ENCODE measurements at places on chromosomes 6 and 20. TPM values are rescaled to one million over a fixed set of nuclear protein-coding genes. Genes with fewer than 3 reads are reported as not detected.

The CST2 gene
- not detected for total RNA-seq

The IL20RA gene
- 13.3 TPM for total RNA-seq

GRCh38 chr6:56730663-56731529 lies 88.2 kb upstream of the DST start:
- no peaks in the 10 kb centered on the region for H3K27me3 ChIP-seq
- no peak overlapping the region for H3K4me3 ChIP-seq
- no peak overlapping the region for H3K27ac ChIP-seq
- no peaks in the 10 kb centered on the region for H3K36me3 ChIP-seq
- no peaks in the 10 kb centered on the region for H3K4me1 ChIP-seq

The HEBP2 gene
- 41.9 TPM for total RNA-seq

GRCh38 chr6:14000901-14001300 lies 76.1 kb downstream of the RNF182 start:
- no peak for DNase-seq
- no peak overlapping the region for H3K4me3 ChIP-seq

- no peak overlapping the region for H3K27ac ChIP-seq
- no peaks in the 10 kb centered on the region for H3K27me3 ChIP-seq
- H3K36me3 ChIP-seq: peaks cover 29% of the 10 kb centered on the region
- no peak for DNase-seq
- peak overlapping the region; percentile 6 for H3K4me3 ChIP-seq
These were observed 27.2 kb downstream of the MCUR1 start for GRCh38 chr6:13787137-13787536.

DNA sequence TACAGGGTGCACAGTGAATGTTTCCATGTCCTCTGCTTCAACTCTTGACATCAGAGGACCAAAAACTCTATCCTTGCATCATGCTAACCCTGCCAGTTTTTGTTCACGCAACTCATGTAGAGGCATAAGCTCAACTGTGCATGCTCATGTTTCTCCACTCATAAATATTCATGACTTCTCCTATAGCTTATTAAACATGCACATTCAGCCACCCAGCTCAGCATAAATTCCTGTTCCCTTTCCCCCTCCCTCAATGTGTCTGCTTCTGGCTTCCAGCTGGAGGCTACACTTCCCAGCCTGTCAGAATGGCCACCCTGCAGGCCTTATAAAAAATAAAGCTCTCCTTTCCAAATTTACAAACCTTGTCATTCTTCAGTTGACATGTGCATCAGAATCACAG lies 154.6 kb downstream of the KIF16B start:
- no peaks in the 10 kb centered on the region for H3K4me1 ChIP-seq
- H3K27ac ChIP-seq: no peak overlapping the region
- H3K4me3 ChIP-seq: no peak overlapping the region
- no peaks in the 10 kb centered on the region for H3K36me3 ChIP-seq

The BMP2 gene
- total RNA-seq: 22.7 TPM

The CTCFL gene
- not detected for total RNA-seq

DNA sequence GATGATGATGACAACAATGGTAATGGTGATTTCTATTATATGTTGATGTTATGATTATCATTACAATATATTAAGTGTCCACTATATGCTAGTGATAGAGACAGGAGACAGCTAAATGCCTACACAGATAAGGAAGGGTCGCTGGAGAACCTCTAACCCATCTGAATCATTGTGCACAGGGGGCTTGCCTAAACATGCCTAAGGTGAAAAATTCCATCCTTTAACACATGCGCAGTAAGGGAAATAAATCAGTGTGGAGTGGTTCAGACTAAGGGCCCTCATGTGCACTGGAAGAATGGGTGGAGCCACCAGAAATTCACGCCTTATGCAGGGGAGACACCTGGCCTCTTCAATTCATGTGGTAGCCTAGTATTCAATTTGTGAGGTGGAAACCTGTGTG lies 120.4 kb downstream of the TPBG start:
- H3K27me3 ChIP-seq: no peaks in the 10 kb centered on the region
- no peak overlapping the region for H3K4me3 ChIP-seq
- no peak for DNase-seq
- H3K36me3 ChIP-seq: no peaks in the 10 kb centered on the region
- H3K27ac ChIP-seq: no peak overlapping the region
- H3K4me1 ChIP-seq: no peaks in the 10 kb centered on the region

The VIP gene
- total RNA-seq: 1.6 TPM

The PAX1 gene
- total RNA-seq: not detected

GRCh38 chr6:72740135-72740534 lies 118.3 kb downstream of the KCNQ5 start:
- no peaks in the 10 kb centered on the region for H3K4me1 ChIP-seq
- H3K27ac ChIP-seq: no peak overlapping the region
- H3K27me3 ChIP-seq: no peaks in the 10 kb centered on the region
- H3K36me3 ChIP-seq: no peaks in the 10 kb centered on the region
- no peak overlapping the region for H3K4me3 ChIP-seq

GRCh38 chr6:26272171-26272637 lies 92.8 kb upstream of the BTN3A2 start:
- no peaks in the 10 kb centered on the region for H3K36me3 ChIP-seq
- peaks cover 40% of the 10 kb centered on the region for H3K27me3 ChIP-seq
- DNase-seq: peak; percentile 77

DNA sequence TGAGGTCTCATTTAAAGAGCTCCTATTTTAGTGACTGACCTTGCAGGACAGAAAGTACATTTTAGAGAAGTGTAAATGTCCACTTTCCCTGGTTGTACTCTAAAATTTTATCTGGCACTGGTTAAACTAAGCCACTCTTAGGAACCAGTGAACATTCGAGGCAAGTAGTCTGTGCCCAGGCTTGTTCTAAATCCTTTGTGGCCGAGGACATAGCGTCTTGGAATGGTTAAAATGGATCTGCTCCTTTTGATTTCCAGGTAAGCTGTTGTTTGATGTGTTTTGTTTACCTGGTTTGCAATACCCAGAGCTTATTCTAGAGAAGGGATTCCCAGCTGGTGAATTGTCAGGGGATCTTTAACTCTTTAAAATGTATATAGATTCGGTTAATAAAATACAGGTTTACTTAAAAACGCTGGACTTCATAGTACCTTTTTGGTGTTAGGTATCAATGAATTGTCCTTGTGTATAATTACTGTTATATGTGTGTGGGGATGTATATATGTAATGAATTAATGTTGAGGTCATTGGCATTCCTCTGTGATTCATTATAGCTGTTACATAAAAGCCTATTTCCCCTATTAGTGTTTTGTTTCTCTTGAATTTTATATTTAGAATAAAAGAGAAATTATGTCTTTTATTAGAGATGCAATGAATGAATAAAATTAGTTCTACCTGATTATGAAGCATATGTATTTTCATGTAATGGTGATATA lies 15.8 kb downstream of the SNX9 start:
- H3K27ac ChIP-seq: no peak overlapping the region
- no peaks in the 10 kb centered on the region for H3K27me3 ChIP-seq
- no peaks in the 10 kb centered on the region for H3K36me3 ChIP-seq
- H3K4me3 ChIP-seq: no peak overlapping the region
- no peak for DNase-seq

DNA sequence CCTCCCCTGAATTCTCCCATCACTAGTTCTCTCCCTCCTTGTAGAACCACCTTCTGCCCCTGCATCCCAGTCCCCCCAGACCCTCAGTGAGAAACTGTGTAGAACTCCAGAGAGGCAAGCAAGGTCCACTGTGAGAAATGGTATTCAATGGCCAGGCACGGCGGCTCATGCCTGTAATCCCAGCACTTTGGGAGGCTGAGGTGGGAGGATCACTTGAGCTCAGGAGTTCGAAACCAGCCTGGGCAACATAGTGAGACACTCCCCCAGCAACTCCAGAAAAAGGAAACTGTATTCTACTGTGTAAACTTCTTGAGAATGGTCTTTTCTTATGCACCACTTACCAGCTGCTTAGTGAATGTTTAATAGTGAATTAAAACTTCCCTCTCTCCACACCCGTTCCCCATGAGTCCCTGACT lies 8.2 kb upstream of the CD83 start:
- H3K27me3 ChIP-seq: no peaks in the 10 kb centered on the region
- H3K27ac ChIP-seq: peak overlapping the region; percentile 71
- H3K4me1 ChIP-seq: peaks cover 4% of the 10 kb centered on the region
- no peak overlapping the region for H3K4me3 ChIP-seq
- H3K36me3 ChIP-seq: no peaks in the 10 kb centered on the region
- DNase-seq: no peak

GRCh38 chr6:10409233-10409721 lies 5.6 kb downstream of the TFAP2A start:
- no peak for DNase-seq
- no peak overlapping the region for H3K4me3 ChIP-seq
- no peak overlapping the region for H3K27ac ChIP-seq

DNA sequence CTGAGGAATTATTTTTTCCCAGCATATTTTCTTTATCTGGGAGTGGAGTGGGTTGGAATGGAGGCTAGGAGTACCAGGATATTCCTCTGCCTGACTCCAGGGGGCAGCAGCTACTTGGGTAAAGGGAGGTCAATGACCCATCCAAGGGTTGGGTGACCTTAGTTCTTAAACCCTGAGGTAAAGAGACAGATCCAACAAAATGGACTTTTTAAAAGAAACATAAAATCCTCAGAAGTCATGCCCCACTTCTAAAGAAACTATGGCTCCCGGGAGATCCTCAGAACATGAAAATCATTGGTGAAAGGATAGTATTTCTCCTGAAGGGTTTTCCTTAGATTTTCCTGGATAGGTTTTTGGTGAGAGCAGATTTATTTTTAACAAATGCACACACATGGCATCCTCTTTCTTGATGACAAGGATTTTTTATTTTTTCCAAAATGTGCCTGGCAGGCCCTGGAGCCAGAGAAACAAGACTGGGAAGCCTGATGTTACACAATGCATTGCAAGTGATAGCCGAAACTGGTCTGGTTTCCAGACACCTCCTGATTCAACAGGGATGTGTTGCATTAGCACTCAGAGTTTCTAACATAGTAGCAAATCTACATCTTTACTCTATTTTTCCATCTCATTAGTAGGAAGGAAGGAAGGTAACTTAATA lies 240.9 kb upstream of the BTBD3 start:
- H3K4me1 ChIP-seq: no peaks in the 10 kb centered on the region
- no peak overlapping the region for H3K27ac ChIP-seq
- no peak overlapping the region for H3K4me3 ChIP-seq
- DNase-seq: no peak

- no peaks in the 10 kb centered on the region for H3K36me3 ChIP-seq
- no peak for DNase-seq
- peaks cover 12% of the 10 kb centered on the region for H3K4me1 ChIP-seq
- no peaks in the 10 kb centered on the region for H3K27me3 ChIP-seq
- peak overlapping the region; percentile 45 for H3K27ac ChIP-seq
These were observed 11.1 kb upstream of the ITPR3 start for GRCh38 chr6:33610067-33610466.

The BANF2 gene
- not detected for total RNA-seq

The DSN1 gene
- total RNA-seq: 7.5 TPM

DNA sequence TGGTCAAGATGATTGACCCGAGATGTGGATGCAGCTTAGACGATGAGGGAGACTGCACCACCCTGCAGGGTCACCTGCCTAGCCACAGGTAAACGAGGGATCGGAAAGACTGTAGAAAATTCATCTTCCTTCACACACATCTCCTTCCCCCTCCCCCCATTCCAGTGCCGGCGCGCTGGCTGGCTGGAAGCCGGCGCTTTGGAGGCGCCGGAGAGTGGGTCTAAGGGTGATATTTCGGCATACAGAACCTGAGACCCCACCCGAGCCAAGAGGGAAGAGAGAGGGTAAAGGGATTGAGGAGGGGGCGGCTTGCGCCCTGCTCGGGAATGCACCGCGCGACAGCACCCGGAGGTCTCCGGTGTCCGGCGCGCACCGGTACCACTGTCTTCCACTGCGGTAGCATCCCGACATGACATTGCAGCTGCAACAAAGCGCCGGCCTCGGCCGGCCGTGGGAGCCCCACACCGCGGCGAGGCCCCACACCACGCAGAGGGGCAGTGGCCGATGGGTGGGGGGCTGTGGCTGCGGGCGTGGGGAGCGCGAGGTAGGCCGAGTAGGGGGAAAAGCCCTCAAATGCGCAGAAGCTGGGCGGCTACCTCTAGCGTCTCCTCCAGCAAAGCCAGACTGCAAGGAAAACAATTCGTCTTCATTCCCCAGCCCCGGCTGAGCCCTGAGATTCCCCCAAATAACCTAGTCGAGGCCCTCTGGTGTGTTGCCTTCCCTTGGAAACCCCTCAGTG lies 984 bp downstream of the TNFRSF21 start:
- H3K27ac ChIP-seq: peak overlapping the region; percentile 63
- no peaks in the 10 kb centered on the region for H3K27me3 ChIP-seq
- peak overlapping the region; percentile 73 for H3K4me3 ChIP-seq

The SLC24A3 gene
- total RNA-seq: 13.1 TPM

The NKAIN2 gene
- total RNA-seq: not detected

The MYCT1 gene
- total RNA-seq: 23.5 TPM

- no peaks in the 10 kb centered on the region for H3K4me1 ChIP-seq
- H3K36me3 ChIP-seq: no peaks in the 10 kb centered on the region
- no peak overlapping the region for H3K27ac ChIP-seq
- peaks cover 9% of the 10 kb centered on the region for H3K27me3 ChIP-seq
- DNase-seq: no peak
- H3K4me3 ChIP-seq: no peak overlapping the region
These were observed 14.4 kb upstream of the TREM2 start for GRCh38 chr6:41177287-41177686.

GRCh38 chr20:588476-588875 lies 21.6 kb downstream of the TCF15 start:
- DNase-seq: no peak
- H3K4me1 ChIP-seq: no peaks in the 10 kb centered on the region
- peaks cover 2% of the 10 kb centered on the region for H3K27me3 ChIP-seq
- H3K36me3 ChIP-seq: no peaks in the 10 kb centered on the region
- no peak overlapping the region for H3K4me3 ChIP-seq

- no peak overlapping the region for H3K4me3 ChIP-seq
- DNase-seq: no peak
- peaks cover 6% of the 10 kb centered on the region for H3K4me1 ChIP-seq
- no peak overlapping the region for H3K27ac ChIP-seq
These were observed 397.4 kb downstream of the MAFB start for GRCh38 chr20:40291493-40292135.

GRCh38 chr20:37007898-37008649 lies 56.6 kb upstream of the SAMHD1 start:
- H3K36me3 ChIP-seq: peaks cover 5% of the 10 kb centered on the region
- peak overlapping the region; percentile 25 for H3K27ac ChIP-seq
- peaks cover 3% of the 10 kb centered on the region for H3K4me1 ChIP-seq
- no peak for DNase-seq
- no peaks in the 10 kb centered on the region for H3K27me3 ChIP-seq

- H3K36me3 ChIP-seq: no peaks in the 10 kb centered on the region
- H3K4me3 ChIP-seq: no peak overlapping the region
- DNase-seq: no peak
- no peaks in the 10 kb centered on the region for H3K4me1 ChIP-seq
These were observed 17.8 kb upstream of the TCF21 start for GRCh38 chr6:133871131-133871530.

The RPS21 gene
- 1,050 TPM for total RNA-seq

DNA sequence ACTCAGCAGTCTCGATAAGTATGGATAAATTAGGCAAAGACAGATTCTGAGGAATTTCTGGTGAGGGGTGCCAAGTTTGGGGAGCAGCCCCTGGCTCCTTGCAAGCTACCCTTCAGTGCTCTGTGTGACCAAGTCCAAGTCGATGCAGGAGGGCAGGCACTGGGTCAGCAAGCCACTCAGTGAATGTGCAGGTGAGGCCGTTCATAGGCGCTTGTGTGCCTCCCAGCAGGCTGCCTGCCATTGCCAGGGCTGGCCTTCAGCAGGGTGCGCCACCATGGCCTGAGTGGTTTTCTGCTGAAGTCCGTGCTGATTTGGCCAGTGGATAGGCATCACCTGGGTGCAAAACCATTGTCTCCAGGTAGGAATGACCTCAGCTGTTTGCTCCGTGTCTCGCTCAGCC lies 3.3 kb upstream of the GNRH2 start:
- H3K27ac ChIP-seq: no peak overlapping the region
- peaks cover 4% of the 10 kb centered on the region for H3K4me1 ChIP-seq
- H3K27me3 ChIP-seq: no peaks in the 10 kb centered on the region

The APMAP gene
- 73.5 TPM for total RNA-seq

The NOTCH4 gene
- total RNA-seq: 78.7 TPM
